ENCODE measurements at places on chromosomes 4 and X.

DNA sequence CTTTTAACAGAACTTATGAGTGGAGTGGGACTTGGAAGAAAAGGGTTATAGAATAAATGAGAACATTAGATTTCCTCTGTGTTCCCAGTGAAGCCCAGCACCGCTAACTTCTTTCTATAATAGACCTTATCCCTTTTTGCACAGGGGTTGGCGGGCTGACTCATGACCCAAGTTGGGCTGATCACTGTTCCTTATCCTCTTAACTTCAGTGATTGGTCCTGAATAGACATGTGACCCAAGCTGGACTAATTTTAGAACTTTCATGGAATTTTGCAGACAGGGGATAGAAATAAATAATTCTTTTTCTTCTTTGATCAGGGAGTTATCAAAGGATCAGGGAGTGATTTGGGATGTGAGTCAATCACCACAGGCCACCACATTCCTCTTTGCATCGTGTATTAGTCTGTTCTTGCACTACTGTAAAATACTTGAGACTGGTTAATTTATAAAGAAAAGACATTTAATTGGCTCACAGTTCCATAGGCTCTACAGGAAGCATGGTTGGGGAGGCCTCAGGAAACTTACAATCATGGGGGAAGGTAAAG, 75.9 kb downstream of the UCHL1 start:
- DNase-seq = no peak

- no peak for DNase-seq
These were observed 165.1 kb downstream of the GPAT3 start for GRCh38 chr4:83701041-83701440.

GRCh38 chr4:27223326-27223725, 362.7 kb downstream of the STIM2 start:
- DNase-seq = no peak

DNA sequence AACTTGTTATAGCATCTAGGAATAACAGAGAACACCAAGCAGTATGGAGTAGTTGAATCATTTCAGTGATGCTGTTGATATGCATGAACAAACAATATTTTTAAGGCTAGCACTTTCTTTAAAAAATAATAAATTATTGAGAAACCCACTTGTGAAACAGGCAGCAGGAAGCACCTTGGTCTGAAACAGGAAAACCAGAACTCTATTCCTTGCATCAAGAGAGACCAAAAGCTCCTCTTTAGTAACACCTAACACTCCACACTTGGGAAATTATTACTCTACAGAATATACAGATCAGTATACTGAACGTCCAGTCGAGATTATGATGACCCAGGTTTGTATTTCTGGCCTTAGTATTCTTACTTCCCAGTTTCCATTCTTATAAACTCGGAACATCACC, 129.0 kb downstream of the ARAP2 start:
- no peak for DNase-seq

DNA sequence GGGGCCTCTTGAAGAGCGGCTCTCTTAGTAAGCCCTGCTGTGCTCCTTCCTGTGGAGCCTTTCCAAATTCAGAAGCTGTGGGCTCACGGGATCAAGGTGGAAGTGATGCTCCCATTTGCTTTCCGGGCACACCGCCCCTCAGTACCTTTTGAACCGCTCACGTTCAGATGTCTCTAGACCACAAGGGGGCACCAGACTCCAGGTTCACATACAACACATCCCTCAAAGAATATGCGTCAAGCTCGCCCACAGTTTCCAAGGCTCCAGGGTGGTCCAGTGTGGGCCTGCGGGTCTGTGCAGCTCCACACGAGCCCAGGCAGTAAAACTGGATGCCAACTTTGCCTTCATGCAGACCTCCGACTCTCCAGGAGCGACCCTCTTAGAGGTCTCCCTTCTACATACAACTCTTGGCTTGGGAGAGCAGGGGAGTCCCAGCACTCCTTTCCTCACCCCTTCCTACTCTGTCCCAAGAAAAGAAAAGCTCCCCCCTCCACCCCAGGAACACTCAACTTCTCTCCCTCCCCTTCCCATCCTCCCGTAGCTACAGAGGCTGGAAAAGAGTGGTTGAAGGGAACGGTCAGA, 11.0 kb downstream of the SUPT20HL1 start:
- DNase-seq = peak; percentile 50

GRCh38 chrX:109880629-109881028, 122.3 kb upstream of the TMEM164 start:
- DNase-seq = peak; percentile 54

Measured in upper lobe of left lung (tissue), 6 donors.